ENCODE measurements at places on chromosomes 13 and 19.

DNA sequence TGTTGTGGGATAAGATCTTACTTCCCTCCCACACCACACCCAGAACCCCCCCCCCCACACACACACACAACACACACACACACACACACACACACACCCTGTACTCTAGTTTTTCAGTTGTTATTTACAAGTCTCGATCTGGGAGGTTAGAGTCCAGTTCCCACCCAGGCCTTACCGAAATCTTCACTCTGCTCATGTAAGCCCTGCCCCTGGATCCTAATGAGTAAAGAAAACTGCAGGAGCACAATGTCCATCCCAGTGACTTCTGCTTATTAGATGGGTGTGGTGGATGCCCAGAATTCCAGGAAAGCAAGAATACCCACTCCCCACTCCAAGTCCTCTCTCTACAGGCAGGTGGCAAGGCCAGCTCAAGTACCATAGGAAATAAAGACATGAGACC is 23.0 kb downstream of the STARD13 start:
- no peak for ATAC-seq

DNA sequence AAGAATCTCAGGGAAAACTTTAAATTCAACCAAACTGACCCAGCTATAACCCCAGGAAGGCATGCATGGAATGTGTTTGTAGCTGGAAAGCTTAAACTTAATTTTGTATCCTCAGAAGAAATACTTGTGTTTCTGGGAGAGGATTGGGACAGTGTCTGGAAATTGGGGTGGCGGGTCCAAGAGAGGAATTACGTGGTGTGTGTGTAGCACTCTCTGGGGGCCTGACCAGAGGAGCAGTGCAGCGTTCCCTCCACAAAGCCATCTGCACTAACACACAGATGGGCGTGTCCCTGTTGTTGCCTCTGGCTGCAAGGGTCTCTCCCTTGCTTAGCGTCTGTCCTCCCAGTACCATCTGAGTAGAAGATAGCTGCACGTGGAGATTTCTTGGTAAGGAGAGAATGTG is 6.4 kb downstream of the GARRE1 start:
- no peak for ATAC-seq

DNA sequence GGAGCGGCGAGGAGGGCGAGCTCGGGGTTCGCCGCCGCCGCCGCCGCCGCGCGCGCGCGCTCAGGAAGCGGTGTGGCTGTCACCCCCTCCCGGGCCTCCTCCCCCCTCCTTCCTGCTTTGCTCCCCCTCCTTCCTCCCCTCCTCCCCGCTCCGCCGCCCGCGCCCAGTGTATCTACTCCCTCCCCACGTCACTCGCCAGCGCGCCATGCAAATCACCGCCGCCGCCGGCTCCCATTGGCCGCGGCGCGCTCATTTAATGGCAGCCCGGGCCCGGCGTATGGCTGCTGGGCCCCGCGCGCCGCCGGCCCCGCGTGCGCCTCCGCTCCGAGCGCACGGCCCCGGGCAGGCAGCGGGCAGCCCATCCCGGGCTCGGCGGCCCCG is 335 bp upstream of the SOX1 start:
- peak; percentile 29 for ATAC-seq

GRCh38 chr13:95180513-95181245 is 120.6 kb downstream of the ABCC4 start:
- ATAC-seq, result no peak

DNA sequence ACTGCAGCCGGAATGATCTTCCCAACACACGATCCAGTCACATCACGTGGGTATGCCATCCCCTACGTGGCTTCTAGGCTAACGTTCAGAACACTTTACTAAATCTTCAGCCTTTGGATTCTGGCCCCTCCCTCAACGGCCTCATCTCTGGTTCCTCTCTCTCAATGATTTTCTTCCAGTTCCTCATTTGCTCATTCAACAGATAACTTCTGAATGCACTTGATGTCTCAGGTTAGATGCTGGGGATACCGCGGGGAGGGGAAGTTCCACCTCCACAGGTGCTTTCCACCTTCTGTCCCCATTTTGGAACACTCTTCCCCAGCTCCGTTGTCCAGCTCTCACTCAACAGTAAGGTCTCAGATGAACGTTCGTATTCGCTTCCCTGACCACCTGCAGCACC is 66.1 kb downstream of the ATP7B start:
- ATAC-seq, result no peak

GRCh38 chr19:41408256-41408655 is 10.6 kb downstream of the BCKDHA start:
- no peak for ATAC-seq

DNA sequence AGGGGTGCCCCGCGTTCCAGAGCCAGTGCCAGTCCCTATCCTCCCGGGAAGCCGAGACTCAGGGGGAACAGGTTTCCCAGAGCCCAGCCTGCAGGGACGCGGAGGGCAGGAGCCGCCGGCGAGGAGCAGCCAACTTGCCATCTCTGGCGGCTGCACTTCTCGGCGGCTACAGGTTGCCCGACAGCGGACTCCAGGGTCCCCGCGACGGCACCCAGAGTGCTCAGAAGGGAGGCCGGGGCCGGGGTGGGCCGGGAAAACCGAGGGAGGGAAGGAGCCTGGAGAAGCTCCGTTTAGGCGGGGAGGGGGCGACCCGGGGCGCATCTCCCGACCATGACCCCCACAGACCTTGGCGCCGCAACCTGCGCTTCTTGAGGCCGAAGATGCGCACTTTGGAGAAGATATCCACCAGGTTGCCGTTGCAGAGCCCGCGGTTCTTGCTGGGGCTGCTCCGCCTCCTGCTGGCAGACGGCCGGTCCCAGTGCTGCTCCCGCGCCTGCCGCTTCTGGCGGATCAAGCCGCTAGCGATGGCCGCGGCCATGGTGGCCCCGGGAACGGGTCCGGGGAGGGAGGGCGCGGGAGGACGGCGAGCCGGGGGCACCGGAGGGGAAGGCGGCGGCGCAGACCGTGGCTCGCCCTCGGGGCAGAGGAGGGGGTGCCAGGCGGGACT is 463.8 kb downstream of the ITGBL1 start:
- no peak for ATAC-seq

DNA sequence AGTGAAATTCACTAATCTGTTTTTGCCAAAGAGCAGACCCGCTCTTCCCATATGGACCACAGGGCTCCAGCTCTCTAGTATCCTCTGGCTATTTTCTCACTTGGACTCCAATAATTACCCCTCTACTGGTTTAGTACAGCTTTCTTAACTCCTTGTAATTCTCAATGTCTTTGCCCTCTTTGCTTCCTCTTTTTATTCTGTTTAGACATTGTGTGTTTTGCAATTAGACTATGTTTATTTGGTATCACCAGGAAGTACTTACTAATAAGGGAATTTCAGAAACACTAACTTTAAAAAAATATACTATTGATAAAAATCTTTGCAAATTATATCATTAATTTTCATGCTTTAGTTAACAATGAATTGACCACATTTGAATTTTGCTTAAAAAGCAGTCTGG is 111.6 kb upstream of the OBI1 start:
- ATAC-seq, result no peak

GRCh38 chr13:75368167-75368566 is 113.8 kb downstream of the TBC1D4 start:
- peak; percentile 6 for ATAC-seq

GRCh38 chr13:106153041-106153440 is 382.4 kb downstream of the EFNB2 start:
- ATAC-seq, result no peak

- ATAC-seq, result no peak
These were observed 10.2 kb upstream of the OR10H5 start for GRCh38 chr19:15776991-15777970.

GRCh38 chr19:54136086-54136863 is 1.3 kb upstream of the CNOT3 start:
- ATAC-seq, result no peak

DNA sequence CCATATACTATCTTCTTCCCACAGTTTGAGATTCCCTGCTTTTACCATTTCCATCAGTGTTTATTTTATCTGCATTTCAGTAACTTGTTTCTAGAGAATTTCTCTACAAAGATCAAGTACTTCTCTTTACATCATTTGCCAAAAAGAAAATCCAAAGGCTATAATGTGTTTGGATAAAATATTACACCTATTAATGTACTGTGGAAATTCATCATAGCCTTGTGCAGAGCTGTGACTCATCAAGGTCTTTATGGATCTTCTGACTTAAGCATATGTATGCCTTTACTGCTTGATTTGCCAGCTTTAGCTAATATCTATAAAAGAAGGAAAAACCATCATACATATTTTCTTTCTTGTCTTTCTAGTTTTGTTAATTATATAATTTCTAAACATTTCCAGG is 9.6 kb upstream of the HTR2A start:
- ATAC-seq, result no peak

GRCh38 chr13:35107535-35107934 is 165.5 kb downstream of the NBEA start:
- no peak for ATAC-seq

DNA sequence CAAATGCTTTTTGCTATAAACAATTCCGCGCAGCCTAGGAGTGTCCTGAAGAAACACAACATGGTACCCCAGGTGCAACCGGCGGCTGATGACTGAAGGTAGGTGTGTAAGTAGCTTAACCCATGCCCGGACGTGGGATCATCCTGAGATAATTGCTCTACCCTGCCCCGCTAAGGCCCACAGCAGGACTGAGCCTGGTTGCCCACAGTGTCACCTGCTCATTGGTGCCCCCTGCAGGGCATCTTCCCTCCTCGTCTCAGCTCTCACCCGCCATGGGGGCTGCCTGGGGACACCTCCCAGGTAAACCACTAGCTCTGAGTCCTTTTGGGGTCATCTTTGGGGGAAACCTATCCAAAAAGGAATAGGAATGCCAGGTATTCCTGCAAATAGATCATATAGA is 22.3 kb downstream of the TMEM161A start:
- ATAC-seq, result peak; percentile 59
